ENCODE measurements at places on chromosomes 16 and 17.

GRCh38 chr17:82670661-82671450 is 22.6 kb upstream of the WDR45B start:
- H3K36me3 ChIP-seq: no peaks in the 10 kb centered on the region
- no peak overlapping the region for H3K4me3 ChIP-seq
- H3K4me1 ChIP-seq: peaks cover 2% of the 10 kb centered on the region
- no peaks in the 10 kb centered on the region for H3K27me3 ChIP-seq
- no peak for DNase-seq
- H3K27ac ChIP-seq: no peak overlapping the region

- H3K4me1 ChIP-seq: no peaks in the 10 kb centered on the region
- no peak overlapping the region for H3K4me3 ChIP-seq
- DNase-seq: peak; percentile 84
- H3K27ac ChIP-seq: no peak overlapping the region
- H3K27me3 ChIP-seq: peaks cover 81% of the 10 kb centered on the region
- H3K36me3 ChIP-seq: no peaks in the 10 kb centered on the region
Observed at GRCh38 chr17:79808763-79809529, 12.1 kb upstream of the CBX8 start.

DNA sequence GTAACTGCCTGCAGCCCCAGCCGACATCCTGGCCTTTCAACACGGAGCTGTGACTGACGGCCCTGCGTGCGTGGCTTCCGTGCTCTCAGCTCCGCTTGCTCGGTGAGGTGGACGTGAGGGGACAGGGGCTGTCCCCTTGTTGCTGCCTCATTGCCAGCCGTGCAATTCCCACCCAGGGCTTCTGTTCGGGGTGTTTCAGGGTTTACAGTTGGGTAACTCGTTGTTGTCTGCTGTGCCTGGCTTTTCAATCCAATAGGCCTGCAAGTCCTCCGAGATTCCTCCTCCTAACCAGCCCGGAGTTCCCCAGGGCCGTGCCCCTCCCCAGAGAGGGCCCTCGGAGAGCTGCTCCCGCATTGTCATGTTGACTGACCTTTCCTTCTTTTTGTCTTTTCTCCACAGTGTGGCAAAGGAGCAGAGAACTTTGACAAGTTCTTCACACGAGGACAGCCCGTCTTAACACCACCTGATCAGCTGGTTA is 31.4 kb upstream of the CACNG5 start:
- H3K4me3 ChIP-seq: no peak overlapping the region
- no peak overlapping the region for H3K27ac ChIP-seq
- H3K36me3 ChIP-seq: no peaks in the 10 kb centered on the region
- no peaks in the 10 kb centered on the region for H3K27me3 ChIP-seq
- H3K4me1 ChIP-seq: no peaks in the 10 kb centered on the region

- H3K27me3 ChIP-seq: no peaks in the 10 kb centered on the region
- no peaks in the 10 kb centered on the region for H3K4me1 ChIP-seq
- H3K27ac ChIP-seq: no peak within 1 kb of the TSS
- DNase-seq: peak; percentile 37
- H3K36me3 ChIP-seq: no peaks in the 10 kb centered on the region
Observed at GRCh38 chr16:1152651-1153259, at the start of gene CACNA1H. Gene CACNA1H, plus strand, starts transcription at chr16:1153106. Its CDS starts 632 bp downstream, at chr16:1153738.

GRCh38 chr17:372157-373152 is 19.8 kb upstream of the RPH3AL start:
- H3K36me3 ChIP-seq: no peaks in the 10 kb centered on the region
- no peaks in the 10 kb centered on the region for H3K27me3 ChIP-seq
- H3K4me3 ChIP-seq: no peak overlapping the region
- no peaks in the 10 kb centered on the region for H3K4me1 ChIP-seq
- H3K27ac ChIP-seq: no peak overlapping the region

DNA sequence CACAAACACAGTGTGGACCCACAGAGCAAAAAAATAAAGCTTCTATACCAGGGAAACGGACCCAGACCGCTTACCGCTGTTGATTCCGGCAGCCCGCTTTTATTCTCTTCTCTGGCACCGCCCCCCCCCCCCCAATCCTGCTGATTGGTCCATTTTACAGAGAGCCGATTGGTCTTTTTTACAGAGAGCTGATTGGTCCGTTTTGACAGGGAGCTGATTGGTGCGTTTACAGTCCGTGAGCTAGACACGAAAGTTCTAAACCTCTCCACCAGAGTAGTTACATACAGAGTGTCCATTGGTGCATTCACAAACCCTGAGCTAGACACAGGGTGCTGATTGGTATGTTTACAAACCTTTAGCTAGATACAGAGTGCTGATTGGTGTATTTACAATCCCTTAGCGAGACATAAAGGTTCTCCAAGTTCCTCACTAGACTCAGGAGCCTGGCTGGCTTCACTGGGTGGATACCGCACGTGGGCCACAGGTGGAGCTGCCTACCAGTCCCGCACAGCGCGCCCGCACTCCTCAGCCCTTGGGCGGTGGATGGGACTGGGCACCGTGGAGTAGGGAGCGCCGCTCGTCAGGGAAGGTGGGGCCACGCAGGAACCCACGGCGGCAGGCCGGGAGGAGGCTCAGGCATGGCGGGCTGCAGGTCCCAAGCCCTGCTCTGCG is 92.4 kb downstream of the HAPSTR1 start:
- no peak overlapping the region for H3K27ac ChIP-seq
- H3K36me3 ChIP-seq: no peaks in the 10 kb centered on the region
- DNase-seq: no peak
- H3K4me1 ChIP-seq: no peaks in the 10 kb centered on the region

DNA sequence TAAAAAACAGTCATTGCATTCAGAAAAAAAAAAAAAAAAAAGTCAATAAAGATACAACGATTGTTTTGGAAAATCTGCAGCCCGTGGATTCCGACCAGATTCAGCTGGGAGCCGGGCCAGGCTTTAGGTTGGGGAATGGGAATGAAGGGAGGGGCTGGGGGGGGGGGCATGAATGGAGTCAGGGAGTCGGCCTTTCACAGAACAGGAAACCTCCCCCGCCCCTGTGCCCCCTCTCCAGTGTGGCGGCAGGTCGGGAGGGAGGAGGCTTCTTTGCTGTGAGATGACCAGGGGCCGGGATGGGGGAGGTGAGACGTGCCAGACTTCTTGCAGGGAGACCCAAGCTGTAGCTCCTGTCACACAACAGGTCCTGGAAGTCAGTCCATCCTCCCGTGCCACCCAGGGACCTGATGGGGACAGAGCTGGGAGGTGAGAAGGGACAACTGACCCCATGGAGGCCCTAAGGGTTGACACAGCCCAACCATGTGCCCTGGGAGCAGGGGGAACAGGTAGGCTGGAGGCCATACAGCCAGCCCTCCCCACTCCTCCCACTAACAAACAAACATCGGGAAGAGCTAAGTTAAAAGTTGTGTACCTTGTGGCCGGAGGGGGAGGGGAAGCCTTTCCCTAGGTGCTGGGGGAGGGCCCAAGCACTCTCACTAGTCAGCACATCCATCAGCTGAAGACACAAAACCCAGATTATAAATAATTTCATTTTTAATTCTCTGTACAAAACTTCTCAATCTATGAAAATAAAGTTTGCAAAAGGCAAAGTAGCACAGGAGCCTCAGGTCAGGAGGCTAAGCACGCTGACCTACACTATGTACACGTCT is 25.2 kb downstream of the SREBF1 start:
- peaks cover 7% of the 10 kb centered on the region for H3K36me3 ChIP-seq
- H3K4me1 ChIP-seq: peaks cover 7% of the 10 kb centered on the region
- peak; percentile 87 for DNase-seq
- peak overlapping the region; percentile 62 for H3K27ac ChIP-seq
- H3K4me3 ChIP-seq: no peak overlapping the region

GRCh38 chr17:11282586-11282985 is 41.6 kb downstream of the SHISA6 start:
- no peaks in the 10 kb centered on the region for H3K27me3 ChIP-seq
- no peaks in the 10 kb centered on the region for H3K4me1 ChIP-seq
- H3K4me3 ChIP-seq: no peak overlapping the region

GRCh38 chr16:74868501-74868900 is 93.9 kb upstream of the FA2H start:
- H3K27ac ChIP-seq: no peak overlapping the region
- H3K4me1 ChIP-seq: no peaks in the 10 kb centered on the region
- no peaks in the 10 kb centered on the region for H3K36me3 ChIP-seq
- no peak overlapping the region for H3K4me3 ChIP-seq
- no peaks in the 10 kb centered on the region for H3K27me3 ChIP-seq

GRCh38 chr16:4811242-4811641 is 8.8 kb upstream of the ROGDI start:
- H3K4me1 ChIP-seq: no peaks in the 10 kb centered on the region
- no peak overlapping the region for H3K4me3 ChIP-seq
- no peaks in the 10 kb centered on the region for H3K27me3 ChIP-seq
- H3K27ac ChIP-seq: no peak overlapping the region

- DNase-seq: no peak
- H3K27me3 ChIP-seq: no peaks in the 10 kb centered on the region
- H3K27ac ChIP-seq: no peak overlapping the region
- H3K36me3 ChIP-seq: no peaks in the 10 kb centered on the region
- H3K4me3 ChIP-seq: no peak overlapping the region
Observed at GRCh38 chr16:19284207-19284606, 1.3 kb upstream of the CLEC19A start.

- no peak overlapping the region for H3K4me3 ChIP-seq
- H3K4me1 ChIP-seq: no peaks in the 10 kb centered on the region
- H3K27ac ChIP-seq: no peak overlapping the region
- no peaks in the 10 kb centered on the region for H3K36me3 ChIP-seq
- no peak for DNase-seq
- no peaks in the 10 kb centered on the region for H3K27me3 ChIP-seq
Observed at GRCh38 chr17:80000981-80001775, 34.5 kb downstream of the TBC1D16 start.

DNA sequence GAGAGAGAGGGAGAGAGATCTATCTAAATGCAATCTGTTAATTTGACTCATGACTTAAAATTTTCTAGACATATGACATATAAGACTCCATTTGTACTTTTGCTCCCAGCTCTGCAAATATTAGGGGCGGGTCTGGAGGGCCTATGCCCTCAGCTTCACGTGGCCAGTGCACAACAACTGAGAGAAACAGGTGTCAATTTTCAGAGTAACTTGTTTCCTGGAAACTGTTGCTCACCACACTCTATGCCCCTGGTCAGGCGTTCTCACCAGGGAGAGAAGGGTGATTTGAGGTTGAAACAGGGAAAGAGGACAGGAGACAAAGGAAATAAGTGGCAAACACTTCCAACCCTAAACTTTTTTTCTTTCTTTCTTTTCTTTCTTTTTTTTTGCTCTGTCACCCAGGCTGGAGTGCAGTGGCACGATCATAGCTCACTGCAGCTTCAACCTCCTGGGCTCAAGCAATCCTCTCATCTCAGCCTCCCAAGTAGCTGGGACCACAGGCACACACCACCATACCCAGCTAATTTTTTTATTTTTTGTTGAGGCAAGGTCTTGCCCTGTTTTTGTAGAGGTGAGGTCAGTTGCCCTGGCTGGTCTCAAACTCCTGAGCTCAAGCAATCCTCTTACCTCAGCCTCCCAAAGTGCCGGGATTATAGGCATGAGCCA is 270.0 kb downstream of the SLC39A11 start:
- H3K4me1 ChIP-seq: no peaks in the 10 kb centered on the region
- H3K27ac ChIP-seq: no peak overlapping the region
- no peaks in the 10 kb centered on the region for H3K36me3 ChIP-seq

GRCh38 chr17:80820331-80820730 is 171.3 kb upstream of the CHMP6 start:
- H3K36me3 ChIP-seq: no peaks in the 10 kb centered on the region
- H3K4me3 ChIP-seq: no peak overlapping the region
- no peaks in the 10 kb centered on the region for H3K4me1 ChIP-seq
- no peak for DNase-seq
- no peak overlapping the region for H3K27ac ChIP-seq

GRCh38 chr17:58052945-58053715 is 30.1 kb upstream of the DYNLL2 start:
- no peaks in the 10 kb centered on the region for H3K27me3 ChIP-seq
- no peak overlapping the region for H3K27ac ChIP-seq
- H3K36me3 ChIP-seq: no peaks in the 10 kb centered on the region
- no peak overlapping the region for H3K4me3 ChIP-seq
- peak; percentile 19 for DNase-seq

DNA sequence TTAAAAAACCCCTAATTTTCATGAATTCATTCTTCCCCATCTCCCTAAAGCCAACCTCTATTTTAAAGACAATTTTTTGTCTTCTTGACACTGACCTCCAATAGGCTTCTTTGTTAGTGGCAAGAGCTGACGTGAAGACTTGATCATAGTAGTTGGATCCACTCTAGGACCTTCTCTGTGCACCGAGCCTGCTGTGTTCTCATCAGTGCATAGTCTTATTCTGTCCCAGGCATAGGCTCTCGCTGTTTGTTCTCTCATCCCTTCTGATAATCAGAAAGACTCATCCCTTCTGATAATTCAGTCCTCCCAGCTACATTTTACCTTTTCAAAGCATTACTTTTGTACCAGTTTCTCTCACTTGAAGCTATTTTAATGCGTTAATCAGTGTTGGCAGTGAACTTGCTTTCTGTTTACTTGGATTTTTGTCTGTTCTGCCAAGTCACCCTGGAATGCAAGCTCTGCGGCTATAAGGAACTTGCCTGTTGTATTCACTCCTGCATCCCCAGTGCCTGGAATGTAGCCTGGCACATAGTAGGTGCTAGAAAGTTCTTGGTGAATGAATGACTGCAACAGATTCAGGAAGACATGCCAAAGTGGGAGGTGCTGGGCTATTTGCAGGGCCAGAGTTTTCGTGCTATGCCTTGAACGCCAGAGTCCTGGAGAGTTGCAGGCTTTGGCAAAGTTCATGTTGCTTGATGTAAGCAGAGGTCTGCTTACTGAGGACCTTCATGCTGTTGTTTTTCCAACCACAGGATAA is 147.6 kb upstream of the MPHOSPH6 start:
- peak; percentile 23 for DNase-seq
- H3K4me1 ChIP-seq: no peaks in the 10 kb centered on the region
- no peaks in the 10 kb centered on the region for H3K27me3 ChIP-seq
- no peak overlapping the region for H3K27ac ChIP-seq

Data from mesendoderm (in vitro differentiated cells).